Forelimb muscle (tissue), 1 donor: ENCODE measurements at places on chromosomes 6 and 20.

DNA sequence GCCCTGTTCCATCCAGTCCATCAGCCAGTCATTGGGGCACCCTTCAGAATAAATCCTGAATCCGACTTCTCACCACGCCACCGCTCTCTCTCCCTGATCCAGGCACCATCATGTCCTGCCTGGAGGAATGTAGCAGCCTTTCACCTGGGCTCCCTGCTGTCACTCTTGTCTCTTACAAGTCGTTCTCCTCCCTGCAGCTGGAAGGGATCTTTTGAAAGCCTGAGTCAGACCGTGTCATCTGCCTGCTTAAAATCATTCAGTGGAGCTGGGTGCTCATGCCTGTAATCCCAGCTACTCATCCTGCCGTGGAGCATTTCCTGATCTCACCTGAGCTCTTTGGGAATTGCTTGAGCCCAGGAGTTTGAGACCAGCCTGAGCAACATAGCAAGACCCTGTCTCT, 19.2 kb upstream of the KCNG1 start:
- DNase-seq: no peak

DNA sequence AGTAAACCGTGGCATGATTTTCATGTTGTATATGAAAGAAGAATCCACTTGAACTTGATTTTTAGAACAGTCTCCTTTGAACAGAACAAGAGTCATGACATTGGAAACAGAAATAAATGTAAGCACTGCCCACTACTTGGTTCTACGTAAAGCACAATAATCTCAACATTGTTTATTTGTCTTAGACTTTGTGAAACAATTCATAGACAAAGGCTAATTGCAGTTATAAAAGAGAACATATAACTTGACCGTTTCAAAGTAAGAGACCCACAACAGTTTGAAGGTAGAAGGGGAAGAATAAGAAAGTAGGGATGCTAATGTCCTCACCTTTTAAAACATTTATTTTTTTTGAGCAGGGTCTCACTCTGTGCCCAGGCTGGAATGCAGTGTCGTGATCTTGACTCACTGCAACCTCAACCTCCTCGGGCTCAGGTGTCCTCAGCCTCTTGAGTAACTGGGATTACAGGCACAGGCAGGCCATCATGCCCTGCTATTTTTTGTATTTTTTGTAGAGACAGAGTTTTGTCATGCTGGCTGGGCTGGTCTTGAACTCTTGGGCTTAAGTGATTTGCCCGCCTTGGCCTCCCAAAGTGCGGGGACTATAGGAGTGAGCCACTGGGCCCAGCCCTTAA, 71.1 kb downstream of the POPDC3 start:
- DNase-seq: no peak

DNA sequence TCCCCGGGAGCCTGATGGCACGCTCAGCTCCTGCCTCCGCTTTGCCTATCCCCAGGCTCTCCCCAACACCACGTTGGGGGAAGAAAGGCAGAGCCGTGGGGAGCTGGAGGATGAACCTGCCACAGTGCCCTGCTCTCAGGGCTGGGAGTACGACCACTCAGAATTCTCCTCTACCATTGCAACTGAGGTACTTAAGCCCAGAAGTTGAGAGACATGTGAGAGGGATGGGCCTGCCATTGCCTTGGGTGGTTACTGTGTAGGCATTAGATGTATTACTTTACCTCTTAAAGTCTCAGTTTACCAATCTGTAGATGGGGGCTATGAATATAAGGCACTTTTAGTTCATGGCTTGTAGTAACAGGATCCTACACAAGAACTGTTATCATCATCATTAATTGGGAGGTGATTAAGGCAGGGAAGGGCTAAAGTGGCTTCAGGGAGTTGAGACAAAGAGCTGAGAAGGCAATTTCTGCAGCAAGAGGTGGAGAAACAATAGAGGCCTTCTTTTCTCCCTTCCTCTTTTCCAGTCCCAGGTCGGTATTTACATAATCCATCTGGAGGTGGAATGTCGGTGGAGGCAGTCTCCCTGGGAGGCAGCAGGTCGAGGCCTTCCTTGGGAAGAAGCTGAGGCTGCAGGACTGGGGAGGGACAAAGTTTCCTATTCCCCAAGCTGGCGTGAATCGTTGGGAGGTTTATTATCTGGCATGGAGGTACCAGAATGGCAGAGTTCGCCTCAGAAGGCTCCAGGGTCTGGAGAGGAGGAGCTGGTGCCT, 691 bp downstream of the SLC22A7 start:
- no peak for DNase-seq

DNA sequence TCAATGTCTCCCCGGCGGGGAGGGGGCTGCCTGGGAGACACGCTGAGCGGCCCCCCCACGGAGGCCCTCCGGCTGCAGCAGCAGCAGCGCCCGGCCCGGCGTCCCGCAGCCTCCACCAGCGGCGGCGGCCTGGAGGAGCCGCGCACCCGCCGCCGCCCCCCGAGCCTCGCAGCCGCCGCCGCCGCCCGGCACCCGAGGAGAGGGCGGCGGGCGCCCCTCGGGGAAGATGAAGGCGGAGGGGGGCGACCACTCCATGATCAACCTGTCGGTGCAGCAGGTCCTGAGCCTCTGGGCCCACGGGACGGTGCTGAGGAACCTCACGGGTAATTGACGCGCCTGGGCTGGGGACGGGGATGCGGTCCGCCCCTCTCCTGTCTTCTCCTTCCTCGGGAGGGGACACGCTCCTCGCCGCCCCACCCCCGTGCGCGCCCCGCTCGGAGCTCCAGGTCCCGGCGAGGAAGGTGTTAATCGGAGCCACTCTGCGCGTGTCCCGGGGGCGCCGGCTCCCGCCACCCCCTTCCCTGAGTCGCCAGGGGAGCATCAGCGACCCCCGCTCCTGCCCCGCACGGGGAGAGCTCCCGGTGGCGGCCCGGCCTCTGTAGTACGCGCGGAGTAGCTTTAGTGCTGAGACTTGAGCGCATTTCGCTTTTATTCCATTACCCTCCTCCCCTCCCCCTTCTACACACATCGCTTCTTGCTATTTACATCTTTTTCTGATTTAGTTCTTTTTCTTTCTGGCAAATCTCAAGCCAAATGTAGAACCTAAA, 686 bp downstream of the TMEM170B start:
- no peak for DNase-seq

GRCh38 chr6:16651871-16652270, 109.4 kb downstream of the ATXN1 start:
- DNase-seq: no peak

GRCh38 chr20:15612198-15612597, 961.0 kb downstream of the KIF16B start:
- DNase-seq: no peak

DNA sequence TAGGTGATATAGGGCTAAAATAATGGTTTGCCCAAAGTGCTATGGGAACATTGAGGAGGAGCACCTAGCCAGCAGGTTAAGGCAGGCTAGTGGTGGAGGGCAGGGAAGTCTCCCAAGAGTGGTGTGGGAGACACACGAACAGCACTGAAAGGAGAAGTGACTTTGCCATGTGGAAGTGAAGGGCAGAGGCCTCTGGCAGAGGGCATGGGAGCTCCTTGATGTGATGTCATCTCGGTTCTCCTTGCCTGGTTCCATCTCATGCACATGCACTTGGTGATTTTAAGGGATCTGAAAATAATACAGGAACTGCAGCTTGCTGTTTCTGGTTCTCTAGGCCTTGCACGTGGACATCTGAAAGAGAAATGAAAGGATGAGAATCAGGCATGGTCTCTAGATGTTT, 4.7 kb upstream of the MAP3K4 start:
- DNase-seq: no peak

DNA sequence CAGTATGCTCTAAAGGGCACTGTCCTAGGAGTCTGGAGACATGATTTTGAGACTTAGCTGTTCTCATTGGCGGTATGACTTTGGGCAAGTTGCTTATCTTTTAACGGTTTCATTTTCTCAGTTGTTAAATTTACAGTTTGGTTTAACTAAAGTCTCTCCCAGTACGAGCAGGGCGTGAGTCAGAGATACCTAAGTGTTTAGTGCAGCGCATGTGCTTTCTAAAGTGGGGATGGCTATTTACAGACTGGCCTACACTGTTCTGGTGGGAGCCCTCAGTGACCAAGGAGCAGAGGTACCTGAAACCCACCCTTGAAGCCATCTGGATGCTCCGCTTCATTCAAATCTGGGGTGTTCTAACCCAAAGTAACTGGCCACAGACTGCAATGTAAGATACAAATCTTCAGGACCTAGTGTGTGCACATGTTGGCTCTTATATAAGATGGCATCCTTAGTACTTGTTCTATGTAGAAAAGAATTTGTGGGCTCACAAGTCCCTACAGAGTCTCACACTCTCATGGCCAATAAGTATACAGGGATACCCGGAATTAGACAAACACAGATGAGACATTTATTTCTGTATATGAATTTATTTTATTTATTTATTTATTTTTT, 10.7 kb downstream of the MSH5 start:
- DNase-seq: no peak

GRCh38 chr6:32073101-32073500, 34.9 kb downstream of the CYP21A2 start:
- no peak for DNase-seq

DNA sequence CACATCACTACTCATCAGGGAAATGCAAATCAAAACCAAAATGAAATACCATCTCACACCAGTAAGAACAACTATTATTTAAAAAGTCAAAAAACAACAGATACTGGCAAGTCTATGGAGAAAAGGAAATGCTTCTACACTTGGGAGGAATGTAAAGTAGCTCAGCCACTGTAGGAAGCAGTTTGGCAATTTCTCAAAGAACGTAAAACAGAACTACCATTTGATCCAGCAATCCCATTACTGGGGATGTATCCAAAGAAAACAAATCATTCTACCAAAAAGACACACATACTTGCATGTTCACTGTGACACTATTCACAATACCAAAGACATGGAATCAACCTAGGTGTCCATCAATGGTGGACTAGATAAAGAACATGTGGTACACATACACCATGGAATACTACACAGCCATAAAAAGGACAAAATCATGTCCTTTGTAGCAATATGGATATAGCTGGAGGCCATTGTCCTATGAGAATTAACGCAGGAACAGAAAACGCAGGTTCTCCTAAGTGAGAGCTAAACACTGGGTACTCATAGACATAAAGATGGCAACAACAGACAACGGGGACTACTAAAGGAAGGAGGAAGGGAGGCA, 260.4 kb downstream of the RNGTT start:
- no peak for DNase-seq

- no peak for DNase-seq
Measured at GRCh38 chr6:33850869-33851541, 47.2 kb upstream of the MLN start.

GRCh38 chr20:12252793-12253192, 335.1 kb downstream of the BTBD3 start:
- no peak for DNase-seq

DNA sequence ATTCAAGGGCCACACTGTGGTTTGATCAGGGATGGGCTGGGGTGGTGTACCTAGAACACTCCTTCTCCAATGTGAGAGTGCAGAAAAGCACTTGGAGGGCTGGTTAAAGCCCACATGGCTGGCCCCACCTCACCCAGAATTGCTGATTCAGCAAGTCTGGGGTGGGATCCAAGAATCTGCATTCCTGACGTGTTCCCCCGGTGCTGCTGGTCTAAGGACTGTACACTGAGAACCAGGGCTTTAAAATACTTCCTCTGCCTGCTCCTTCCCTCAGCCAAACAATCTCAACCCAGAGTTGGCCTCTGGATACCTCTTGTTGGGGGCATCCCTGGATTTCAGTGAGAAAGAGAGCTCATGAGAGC, 13.4 kb upstream of the OCSTAMP start:
- no peak for DNase-seq

DNA sequence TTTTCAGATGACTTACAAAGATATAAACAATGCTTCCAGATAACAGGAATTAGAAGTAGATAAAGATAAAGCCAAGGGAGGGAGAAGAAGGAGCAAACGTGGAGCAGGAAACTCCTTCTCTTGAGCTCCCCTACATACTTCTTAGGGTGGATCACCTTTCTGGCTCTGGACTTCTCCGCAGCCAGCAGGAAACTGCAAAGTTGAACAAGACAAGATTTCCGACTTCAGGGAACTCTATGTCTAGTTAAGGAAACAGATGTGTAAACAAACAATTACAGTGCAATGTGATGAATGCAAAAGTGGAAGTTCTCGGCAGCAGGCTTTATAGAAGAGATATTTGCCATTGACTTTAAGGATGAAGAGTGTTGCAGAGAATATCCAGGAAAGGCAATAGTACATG, 134.0 kb upstream of the MARCKS start:
- DNase-seq: no peak

GRCh38 chr6:82178759-82179112, 68.8 kb downstream of the IBTK start:
- DNase-seq: no peak

GRCh38 chr6:32685603-32686002, 19.1 kb upstream of the HLA-DQB1 start:
- DNase-seq: no peak

DNA sequence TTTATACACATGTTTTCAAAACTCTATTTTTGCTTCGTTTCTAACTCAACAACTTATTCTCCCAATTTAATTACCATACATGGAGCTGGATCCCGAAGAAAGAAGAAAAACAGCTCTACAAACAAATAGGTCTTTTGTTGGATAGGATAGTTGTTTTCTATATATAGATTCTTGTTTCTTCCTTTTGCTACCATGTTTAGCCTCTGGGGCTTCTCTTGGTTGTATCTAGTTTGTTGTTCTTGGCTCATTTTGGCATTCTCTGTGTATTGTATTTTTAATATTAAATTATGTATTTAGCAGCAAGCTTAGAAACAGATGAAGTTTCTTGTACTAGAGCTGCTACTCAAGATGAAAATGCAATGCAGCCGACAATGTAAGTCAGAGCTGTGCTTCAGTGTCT, 60.9 kb downstream of the PLCB4 start:
- no peak for DNase-seq

- DNase-seq: no peak
Measured at GRCh38 chr20:33301192-33301930, 18.3 kb downstream of the BPIFB1 start.

- no peak for DNase-seq
Measured at GRCh38 chr6:163536770-163537169, 122.3 kb downstream of the QKI start.

DNA sequence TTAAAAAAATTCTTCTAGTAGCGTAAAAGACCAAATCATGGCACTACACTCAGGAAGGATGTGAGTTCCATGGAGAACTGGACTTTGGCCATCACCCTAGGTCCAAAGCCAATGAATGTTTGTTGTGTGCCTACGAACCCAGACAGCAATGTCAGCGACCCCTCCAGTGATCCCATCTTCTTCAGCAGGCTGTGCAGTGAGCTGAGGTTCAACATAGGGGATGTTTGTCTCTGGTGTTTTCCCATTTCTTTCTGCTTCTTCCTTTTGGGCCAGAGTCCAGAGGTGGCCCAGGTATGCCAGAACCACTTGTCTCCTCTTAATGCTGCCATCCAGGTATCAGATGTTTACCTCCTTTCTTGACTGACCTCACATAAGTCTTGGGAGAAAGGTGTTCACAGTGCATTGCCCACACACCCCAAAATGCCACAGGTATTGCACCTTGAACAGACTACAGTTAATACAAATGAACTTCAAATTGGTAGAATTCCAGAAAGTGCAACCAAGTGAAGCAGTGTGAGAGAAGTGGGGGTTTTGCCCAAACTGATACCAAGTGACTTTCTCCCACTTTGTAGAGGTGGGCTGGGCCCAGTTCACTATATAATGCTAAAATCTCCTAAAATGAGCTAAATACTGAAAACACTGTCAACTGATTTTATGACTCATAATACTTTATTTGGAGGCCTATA, 14.1 kb downstream of the KIZ start:
- DNase-seq: no peak

GRCh38 chr6:52393780-52394179, 26.4 kb upstream of the EFHC1 start:
- DNase-seq: no peak

- no peak for DNase-seq
Measured at GRCh38 chr6:56802584-56802983, 152.3 kb upstream of the BEND6 start.

GRCh38 chr20:40265825-40266533, 423.1 kb downstream of the MAFB start:
- no peak for DNase-seq
